Fibroblast of villous mesenchyme (primary cell): ENCODE measurements at places on chromosomes 2 and 18.

GRCh38 chr2:237720957-237721356 is 77.6 kb upstream of the RBM44 start:
- peak; percentile 62 for DNase-seq

- no peak for DNase-seq
Measured at GRCh38 chr2:233152541-233152940, 92.4 kb downstream of the INPP5D start.

DNA sequence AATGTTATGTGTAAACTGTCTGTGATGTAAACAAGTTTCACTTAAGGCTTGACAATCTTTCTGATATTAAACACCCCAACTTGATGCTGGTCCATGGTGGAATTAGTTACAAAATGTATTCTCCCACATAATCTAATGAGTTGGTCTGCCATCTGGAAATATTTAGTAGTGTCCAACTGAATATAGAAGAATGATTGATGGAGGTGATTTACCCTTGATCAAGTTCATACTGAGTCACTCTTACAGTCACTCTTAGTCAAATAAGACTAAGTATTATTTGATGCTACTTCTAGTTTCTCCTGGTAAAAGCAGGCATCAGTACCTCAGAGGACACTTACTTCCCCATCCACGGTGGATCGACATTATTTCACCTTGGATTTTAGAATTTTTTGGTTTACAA is 198.1 kb downstream of the SATB2 start:
- DNase-seq: no peak

DNA sequence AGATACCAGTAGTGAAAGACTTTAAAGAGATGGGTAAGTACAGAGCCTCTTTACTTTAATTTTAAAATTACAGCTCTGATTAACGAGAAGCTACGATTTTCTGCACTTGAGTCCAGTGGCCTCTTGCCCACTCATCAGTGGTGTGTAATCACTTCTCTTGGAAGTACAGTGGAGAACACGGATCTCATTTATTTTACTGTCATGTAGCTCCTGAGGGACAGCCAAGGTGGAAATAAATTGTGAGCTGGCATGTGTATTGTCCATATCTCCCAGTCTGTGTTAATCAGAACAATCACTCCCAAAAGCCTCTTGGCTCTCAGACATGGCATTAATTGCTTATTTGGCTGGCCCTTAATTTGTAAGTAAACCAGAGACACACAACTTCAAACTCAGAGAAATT is 69.4 kb downstream of the LOXHD1 start:
- no peak for DNase-seq

DNA sequence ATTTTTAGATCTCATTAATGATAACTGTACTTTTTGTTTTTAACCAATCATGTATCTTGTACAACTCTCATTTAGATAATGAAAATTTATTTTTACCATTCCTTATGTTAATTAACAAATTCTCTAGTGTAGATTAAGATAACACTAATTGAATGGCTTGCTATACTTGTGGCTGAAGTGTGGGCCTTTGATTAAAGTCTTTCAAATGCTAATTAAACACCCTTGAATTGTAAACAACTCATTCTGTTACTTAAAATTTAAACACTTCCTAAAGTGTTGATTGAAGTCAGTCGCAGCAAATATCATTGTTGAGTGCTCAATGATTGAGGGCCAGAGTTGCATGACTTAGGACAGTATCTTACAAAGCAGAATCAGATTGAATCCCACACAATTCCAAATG is 109.8 kb upstream of the GULP1 start:
- no peak for DNase-seq

GRCh38 chr2:174761837-174762236 is 2.4 kb downstream of the CHRNA1 start:
- DNase-seq: no peak

DNA sequence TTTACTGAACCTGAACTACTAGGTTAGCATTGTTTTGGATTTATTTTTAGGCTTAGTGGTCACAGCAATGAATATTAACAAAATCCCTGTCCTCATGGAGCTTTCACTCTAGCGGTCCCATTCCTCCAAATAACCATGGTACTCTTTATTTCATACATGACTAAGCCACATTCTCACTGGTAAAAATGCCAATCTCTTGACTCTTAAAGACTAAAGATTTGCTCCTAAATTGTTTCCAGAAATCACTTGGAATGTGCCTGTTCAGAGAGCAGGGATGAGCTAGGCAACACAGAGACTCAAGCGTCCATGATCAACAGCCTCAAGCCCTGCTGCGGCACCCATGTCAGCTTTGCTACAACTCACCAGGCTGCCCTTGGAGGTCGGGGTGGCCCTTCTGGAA is 13.5 kb downstream of the LMAN1 start:
- DNase-seq: no peak

DNA sequence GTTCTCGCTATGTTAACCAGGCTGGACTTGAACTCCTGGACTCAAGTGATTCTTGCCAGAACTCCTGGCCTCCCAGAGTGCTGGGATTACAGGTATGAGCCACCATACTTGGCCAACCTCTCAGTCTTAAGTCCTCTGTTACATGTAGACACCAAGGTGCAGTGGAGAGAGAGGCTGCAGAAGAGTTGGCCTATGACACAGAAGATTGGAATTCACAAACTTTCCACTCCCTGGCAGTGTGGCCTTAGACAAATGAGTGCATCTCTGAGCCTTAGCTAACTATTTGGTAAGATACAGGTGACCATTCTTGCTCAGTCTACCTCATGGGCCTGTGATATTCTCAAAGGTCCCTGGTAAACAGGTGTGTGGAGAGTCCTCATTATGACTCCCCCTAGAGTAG is 159.7 kb downstream of the MYCN start:
- DNase-seq: no peak

DNA sequence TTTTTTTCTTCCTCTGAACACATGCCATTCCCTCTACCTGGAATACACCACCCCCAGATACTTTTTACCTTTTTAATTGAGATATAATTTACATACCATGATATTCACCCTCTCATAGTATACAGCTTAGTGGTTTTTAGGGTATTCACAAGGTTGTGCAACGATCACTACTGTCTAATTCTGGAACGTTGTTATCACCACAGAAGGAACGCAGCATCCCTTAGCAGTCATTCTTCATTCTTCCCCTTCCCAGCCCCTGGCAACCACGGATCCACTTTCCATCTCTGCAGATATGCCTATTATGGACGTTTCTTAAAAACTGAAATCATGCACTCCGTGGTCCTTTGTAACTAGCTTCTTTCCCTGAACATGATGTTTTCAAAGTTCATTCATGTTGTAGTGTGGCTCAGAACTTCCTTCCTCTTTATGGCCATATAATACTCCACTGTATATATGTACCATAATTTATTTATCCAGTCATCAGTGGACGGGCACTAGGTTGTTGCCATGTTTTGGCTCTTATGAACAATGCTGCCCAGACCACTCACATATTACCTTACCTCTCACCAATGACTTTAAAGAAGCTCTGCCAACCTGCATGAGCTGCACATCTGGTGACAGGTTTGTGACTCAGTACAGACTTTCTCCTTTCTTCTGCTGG is 168.9 kb downstream of the CTIF start:
- DNase-seq: no peak
